Stimulated activated CD8-positive, alpha-beta memory T cell treated with anti-CD3 and anti-CD28 coated beads, Interleukin-15, amount 100 ng/mL, for 48 hours (primary cell): ENCODE measurements at places on chromosomes 2 and 18.
A peak's percentile ranks its signal among the peaks of the same experiment; 100 is the strongest.

DNA sequence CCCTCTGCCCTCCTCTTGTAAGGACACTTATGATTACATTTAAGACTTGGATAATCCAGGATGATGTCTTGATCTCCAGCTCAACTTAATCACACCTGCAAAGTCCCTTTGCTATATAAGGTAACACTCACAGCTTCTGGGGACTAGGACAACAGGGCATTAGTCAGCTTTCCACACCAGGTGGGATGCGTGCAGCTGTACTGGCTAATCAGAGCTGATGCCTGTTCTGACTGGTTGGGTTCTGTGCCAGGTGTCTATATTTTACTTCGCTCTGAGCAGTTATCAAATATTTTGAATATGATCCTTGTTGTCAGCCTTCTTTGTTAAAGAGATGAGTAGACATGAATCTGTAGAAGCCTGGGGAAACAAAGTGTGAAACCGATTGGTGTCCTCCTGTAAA, 115.5 kb upstream of the ATP8B1 start:
- DNase-seq: no peak

GRCh38 chr2:201830666-201831065, 24.3 kb downstream of the CDK15 start:
- DNase-seq: no peak

DNA sequence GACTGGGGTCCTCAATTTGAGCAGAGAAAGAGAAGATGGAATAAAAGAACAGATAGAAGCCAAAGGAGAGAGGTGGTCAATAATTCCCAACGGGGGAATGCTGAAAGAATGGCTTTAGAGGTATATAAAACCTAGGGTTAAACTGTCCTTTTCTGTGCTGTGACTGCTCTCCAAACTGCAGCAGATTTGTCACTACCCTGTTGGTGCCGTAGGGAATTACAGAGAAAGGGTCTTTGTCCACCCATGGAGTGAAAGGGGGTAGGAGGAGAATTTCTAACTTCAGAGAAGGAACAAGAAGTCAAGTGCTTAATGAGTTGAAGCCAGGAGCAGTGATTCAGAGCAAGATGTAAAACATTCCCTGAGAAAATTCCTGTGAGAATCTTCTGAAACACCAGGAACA, 486.5 kb downstream of the NUP35 start:
- no peak for DNase-seq

GRCh38 chr2:235149736-235150135, 197.9 kb downstream of the SH3BP4 start:
- DNase-seq: no peak

- no peak for DNase-seq
Observed at GRCh38 chr2:210421916-210422315, 54.6 kb downstream of the LANCL1 start.

GRCh38 chr2:67581751-67582150, 184.6 kb downstream of the ETAA1 start:
- DNase-seq: no peak

- no peak for DNase-seq
Observed at GRCh38 chr2:202610380-202610779, 24.4 kb upstream of the FAM117B start.

DNA sequence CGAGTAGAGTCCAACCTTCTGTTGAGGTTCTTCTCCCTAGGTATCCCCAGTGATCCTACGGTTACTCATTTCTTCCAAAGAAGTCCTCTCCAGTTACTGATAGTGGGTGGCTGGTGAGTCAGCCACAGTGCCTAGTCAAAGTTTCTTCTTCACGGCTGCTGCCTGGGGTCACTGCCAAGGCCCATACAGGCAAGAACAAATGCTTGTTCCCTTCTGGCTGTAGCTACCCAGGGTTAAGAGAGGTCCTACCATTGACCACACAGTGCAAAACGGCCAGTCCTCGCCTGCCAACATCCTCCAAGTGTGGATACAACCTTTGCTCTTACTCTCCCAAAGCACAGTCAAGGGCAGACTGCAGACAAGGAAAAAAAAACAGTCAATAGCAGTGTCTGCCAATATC, 2.9 kb upstream of the PTPN4 start:
- peak; percentile 38 for DNase-seq

DNA sequence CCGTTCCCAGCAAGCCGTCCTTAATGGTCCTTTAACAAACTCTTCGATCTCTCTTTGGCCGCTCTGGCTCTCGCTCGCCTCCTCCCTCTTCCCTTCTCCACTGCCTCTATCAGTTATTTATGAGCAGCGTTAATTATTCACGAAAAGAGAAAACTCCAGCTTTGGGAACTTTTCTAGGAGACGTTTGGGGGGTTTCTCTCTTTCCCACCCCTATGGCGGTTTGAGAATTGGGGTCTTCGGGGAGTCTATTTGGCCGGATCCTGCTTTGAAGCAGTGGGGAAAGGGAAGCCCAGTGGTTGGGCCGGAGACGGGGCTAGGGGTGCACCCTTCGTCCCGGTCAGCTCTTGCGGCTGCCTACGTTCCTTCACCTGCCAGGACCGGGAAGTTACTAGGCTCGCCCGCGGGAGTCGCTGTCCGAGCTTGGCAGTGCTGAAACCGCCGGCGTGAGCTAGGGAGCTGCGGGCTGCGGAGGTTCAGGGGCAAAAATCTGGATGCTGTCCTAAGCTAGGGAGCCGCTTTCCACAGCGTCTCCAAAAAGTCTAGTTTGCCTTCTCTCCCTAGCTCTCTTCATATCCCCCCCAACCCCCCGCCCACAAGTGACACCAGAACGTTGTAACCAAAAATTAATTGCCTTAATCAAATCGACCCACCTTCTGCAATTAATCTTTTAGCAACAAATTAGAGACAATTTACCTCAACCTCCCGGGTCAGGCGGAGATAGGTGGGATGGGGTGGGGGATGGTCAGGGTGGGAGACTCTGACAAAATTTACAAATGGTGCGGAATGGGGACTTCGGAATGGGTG, 8.9 kb upstream of the SKOR2 start:
- DNase-seq: no peak

- DNase-seq: no peak
Observed at GRCh38 chr2:199449455-199449854, 8.3 kb downstream of the SATB2 start.

DNA sequence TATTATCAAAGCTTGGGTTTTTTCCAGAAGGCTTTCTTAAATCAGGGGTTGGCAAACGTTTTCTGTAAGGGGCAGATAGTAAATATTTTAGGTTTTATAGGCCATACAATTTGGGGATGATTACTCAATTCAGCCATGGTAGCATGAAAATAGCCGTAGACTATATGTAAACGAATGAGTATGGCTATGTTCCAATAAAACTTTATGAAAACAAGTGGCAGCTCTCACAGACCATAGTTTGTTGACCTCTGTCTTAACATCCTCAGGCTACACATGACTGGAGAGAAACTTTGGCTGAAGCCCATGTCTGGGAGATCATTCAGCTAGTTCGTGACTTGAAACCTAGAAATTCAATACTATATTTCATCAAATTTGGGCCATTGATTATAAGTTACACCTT, 30.2 kb downstream of the UGP2 start:
- no peak for DNase-seq

DNA sequence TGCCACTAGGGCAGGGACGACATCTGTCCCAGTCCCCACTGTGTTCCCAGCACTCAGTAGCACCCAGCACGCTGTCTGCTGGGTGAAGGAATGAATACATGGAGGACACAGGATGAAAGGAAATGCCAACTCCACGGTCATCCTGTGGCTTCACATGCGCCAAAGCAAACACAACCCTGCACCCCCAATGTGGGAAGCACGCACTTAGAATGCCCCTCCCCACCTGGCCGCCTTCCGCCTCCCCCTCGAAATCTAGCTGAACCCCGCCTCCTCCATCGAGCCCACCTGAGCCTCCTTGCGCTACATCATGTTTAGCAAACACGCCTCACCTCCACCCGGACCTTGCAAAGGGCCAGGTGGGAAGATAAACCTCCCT, 33.9 kb downstream of the ADCY3 start:
- no peak for DNase-seq

DNA sequence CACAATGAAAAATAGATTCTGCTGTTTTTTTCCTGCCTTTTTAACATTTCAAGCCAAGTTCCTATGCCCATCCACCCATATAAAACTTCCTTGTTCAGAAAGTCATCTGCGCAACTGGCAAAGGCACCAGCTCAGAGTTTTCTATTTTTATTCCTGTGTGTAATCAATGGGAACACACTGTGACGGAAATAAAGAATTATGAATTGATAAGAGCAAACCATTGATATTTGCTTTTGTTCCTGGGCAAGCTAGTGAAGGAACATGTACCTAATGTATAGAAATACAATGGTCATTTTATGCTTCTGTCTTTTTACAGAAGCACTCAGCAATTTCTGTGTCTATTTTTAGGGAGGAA, 30.8 kb upstream of the AAK1 start:
- DNase-seq: no peak

DNA sequence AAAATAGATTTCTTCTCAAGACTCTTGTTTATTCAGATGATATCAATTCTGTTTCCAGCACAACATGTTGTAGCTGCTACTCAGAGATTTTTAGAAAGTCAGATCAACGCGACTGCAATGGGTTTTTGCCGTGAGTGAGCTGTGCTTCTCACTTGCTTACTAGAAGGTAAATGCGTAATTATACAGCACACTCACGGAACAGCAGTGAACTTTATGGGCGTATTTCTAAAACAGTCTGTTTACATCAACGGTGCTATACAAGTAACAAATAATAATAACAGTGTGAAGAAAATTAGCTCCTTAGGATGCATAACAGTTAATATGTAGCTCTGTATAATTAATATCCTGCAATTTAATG, 533.6 kb downstream of the RNF144A start:
- no peak for DNase-seq

DNA sequence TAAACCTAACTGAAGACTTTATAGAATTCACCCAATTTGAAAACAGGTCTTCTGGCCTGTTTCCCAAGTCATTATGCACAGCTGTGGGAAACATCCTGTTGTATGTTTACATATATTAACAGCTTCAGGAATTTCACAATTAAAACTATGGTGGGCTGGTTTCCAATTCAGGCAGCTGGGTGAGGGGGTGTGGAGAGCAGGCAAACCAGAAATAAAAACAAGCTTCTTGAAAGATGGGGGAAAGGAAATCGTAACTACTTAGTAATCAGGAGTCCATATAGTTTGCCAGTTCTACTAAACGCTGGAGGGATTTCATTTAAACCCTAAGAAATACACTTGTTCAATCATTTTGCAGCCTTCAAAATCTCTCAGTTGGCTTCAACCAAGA, 22.8 kb downstream of the ATP8B1 start:
- DNase-seq: no peak

- DNase-seq: no peak
Observed at GRCh38 chr2:177758591-177759371, 313.8 kb downstream of the PDE11A start.

DNA sequence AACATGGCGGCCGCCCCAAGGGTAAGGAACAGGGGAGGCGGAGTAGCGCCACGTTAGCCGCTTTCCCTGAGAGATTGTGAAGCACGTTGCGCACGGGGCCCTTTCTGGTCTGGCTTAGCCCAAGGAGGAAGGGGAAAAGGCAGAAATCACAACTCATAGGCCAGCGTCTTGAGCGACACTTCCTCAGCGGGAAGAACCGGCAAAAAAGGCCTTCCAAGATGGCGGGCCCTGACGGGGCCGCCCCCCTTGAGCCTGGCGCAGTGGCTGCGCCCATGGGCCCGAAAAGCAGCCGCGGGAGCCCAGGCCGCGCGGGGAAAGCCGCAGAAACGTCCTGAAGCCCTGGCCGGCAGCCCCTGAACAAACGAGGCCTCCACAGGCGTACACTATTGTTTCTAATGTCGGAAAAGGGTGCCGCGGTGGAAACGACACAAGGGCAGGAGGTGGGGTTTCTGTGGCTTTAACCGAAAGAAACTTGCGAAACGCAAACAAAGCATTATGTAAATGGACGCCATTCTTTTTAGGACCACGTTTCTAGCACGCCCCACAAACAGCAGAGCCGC, 919 bp upstream of the PCBP1 start:
- peak; percentile 59 for DNase-seq

- DNase-seq: no peak
Observed at GRCh38 chr18:39305766-39306165, 1740.2 kb upstream of the CELF4 start.

- DNase-seq: no peak
Observed at GRCh38 chr18:35528749-35529274, 31.1 kb upstream of the INO80C start.

DNA sequence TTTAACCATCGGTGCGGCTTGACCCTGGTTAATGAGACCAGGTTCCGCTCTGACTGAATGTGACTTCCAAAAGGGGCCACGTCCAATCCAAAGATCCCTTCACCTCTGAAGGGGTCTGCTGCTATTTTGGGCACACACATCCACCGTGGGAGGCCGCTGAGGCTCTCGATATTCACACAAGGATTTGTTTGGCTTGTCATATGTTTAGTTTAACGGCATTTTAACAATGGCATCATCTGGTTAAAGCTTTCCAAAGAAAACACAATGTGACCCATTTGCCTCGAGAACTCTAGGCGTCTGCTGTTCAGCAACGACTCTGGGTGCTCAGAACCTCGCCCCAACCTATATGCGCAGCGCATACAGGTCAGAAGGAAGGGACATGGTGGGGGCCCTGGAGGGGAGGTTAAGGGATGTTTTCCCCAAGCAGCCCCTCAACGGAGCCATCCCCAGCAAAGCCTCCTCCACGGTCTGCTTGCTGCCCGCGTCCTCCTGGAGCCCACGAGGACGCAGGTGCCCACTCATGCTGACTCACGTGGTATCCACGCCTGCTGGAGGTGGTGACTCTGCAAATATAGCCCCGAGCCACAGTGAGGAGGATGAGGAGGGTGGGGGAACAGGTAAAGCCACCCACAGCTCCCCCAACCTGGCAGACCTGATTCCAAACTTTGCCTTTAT, 260.3 kb downstream of the HDAC4 start:
- no peak for DNase-seq

DNA sequence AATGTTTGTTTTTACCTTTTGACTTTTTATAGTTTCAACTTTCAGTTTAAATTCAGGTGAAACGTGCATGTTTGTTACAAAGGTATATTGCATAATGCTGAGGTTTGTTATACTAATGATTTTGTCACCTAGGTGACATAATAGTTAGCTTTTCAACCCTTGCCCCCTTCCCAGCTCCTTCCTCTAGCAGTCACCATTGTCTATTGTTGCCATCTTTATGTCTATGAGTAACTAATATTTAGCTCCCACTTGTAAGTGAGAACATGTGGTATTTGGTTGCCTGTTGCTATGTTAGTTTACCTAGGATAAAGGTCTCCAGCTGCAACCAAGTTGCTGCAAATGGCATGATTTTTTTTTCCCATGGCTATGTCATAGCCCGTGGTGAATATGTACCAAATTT, 322.3 kb upstream of the SETBP1 start:
- no peak for DNase-seq
